ENCODE measurements at places on chromosomes 5 and 9. TPM values are rescaled to one million over a fixed set of nuclear protein-coding genes. Genes with fewer than 3 reads are reported as not detected.

The SPINK4 gene
- total RNA-seq, result not detected

The EGFLAM gene
- total RNA-seq, result 8.9 TPM

The PRSS3 gene
- total RNA-seq, result 55.5 TPM

The IFNK gene
- not detected for total RNA-seq

The ADAMTS19 gene
- 0.26 TPM for total RNA-seq

The C5orf52 gene
- not detected for total RNA-seq

The SEMA6A gene
- 0.40 TPM for total RNA-seq

The HMCN2 gene
- 0.06 TPM for total RNA-seq

The ZBTB26 gene
- 3.3 TPM for total RNA-seq

The LCN10 gene
- not detected for total RNA-seq

All from aortic smooth muscle cell (primary cell).